ENCODE measurements at places on chromosomes 6 and 20.

DNA sequence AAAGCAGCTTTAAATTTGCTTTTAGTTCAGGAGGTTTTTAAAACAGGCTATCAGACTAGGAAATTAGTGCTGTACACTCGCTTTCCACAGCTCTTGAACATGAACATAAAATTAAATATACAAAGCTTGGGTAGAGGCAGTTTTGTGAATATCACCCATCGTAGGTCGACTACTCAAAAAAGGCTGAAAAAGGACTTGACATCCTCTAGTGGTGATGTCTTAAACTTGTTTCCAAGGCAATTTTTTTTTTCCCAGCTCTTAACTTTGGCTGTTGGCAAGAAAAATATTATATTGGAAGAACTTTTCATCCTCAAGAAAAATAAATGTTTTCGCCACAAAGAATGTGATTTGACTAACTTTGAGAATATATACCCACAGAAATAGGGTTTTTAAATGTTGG lies 2.9 kb downstream of the MAP7 start:
- DNase-seq, result peak; percentile 26

- DNase-seq, result no peak
Observed at GRCh38 chr20:50508171-50508755, 1.9 kb upstream of the PTPN1 start.

DNA sequence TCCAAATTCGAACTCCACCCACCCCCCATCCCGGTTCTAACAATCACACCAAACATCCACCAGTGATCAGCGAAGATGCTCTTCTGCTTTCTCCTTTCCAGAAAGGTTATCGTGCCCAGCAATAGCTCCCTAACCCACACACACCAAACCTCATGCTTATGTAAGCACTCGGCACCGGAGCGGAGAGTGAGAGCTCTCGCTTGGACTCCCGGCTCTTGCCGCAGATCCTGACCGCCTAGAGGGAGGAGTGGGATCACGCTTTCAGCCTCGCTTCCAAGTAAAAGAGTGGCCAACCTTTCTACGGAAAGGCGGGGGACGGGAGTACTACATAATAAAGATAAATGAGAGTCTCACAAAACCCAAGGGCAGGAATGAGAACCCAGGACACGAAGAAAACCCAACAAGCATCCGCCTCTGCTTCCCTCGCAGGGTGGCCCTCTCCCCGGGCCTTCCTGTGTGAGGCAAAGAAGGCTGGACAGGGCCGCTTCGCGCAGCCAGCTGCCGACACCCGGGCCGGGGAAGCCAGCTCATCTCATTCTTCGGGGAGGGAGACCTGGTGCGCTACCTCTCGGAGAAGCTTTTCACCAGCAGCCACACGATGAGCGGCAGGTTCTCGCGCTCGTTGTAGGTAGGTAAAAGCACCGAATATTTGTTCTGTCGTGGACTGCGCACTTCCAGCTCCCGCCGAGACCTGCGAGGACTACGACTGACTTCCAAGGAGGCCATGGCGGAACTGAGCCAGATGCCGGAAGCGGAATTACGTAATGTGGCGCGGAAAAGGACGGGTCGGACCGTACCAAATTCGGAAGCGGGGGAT lies at the start of gene DPM1:
TSS of gene DPM1 (minus strand) at position 735 of the 817 bp plus-strand sequence. CDS start at position 726, 9 bp downstream.
- DNase-seq, result peak; percentile 82

GRCh38 chr20:10718661-10719060 lies 44.9 kb upstream of the JAG1 start:
- DNase-seq, result no peak

- no peak for DNase-seq
Observed at GRCh38 chr6:73002588-73002987, 222.7 kb downstream of the KHDC1L start.

DNA sequence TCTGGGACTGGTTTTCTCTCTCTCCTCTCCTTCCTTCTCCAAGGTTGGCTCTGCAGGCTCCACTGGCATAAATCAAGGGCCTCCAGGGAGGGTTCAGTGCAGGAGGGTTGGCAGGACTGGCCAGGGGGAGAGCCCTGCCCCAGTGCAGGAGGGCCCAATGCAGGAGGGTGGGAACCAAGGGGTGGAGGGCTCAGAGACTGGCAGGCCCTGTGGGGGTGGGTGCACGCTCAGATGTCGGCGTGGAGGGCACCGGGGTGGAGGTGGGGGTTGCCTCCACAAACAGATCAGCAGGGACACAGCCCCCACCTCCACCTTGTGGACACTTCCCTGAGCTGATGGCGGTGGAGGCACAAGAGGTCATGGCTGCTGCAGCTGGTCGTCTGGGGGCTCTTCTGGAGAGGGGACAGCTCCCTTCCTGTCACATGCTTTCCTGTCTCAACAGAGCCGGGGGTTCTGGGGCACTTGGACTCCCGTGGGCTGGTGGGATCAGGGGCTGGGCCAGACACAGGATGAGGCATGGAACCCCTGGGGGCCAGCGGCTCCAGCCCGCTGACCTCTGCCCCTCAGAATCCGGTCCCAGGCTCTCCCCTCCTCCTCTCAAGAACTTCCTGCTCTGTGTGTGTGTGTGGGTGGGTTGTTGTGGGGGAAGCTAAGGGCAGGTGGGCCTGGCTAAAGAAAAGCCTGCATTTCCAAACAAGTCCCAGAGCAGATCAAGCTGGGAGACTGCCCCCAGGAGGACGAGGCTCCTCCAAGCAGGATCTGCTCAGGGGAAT lies 2.7 kb upstream of the ABHD16B start:
- DNase-seq, result peak; percentile 37

- DNase-seq, result no peak
Observed at GRCh38 chr6:53199156-53199555, 50.5 kb upstream of the GCM1 start.

GRCh38 chr6:73511796-73512195 lies 9.0 kb downstream of the EEF1A1 start:
- no peak for DNase-seq

- no peak for DNase-seq
Observed at GRCh38 chr6:62466607-62467006, 180.6 kb upstream of the KHDRBS2 start.

DNA sequence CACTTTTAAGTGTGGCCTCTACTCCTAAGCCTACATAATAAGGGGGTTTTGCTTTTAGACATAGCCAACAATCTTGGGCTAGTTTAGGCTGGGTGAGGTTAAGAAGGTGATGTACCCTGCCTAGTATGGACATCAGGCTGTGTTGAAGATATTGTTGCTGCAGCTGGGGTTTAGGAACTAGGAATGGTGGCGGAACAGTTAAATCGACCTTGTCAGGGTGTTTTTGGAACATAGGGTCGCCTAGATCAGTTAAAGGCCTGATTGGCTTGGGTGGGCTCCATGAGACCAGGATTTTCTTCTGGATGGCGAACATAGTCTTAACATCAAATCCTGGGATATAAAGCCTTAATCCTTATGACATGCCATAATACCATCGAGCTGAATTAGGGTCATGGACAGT lies 156.1 kb downstream of the TRIM27 start:
- no peak for DNase-seq

- no peak for DNase-seq
Observed at GRCh38 chr20:39576771-39577170, 614.6 kb downstream of the DHX35 start.

DNA sequence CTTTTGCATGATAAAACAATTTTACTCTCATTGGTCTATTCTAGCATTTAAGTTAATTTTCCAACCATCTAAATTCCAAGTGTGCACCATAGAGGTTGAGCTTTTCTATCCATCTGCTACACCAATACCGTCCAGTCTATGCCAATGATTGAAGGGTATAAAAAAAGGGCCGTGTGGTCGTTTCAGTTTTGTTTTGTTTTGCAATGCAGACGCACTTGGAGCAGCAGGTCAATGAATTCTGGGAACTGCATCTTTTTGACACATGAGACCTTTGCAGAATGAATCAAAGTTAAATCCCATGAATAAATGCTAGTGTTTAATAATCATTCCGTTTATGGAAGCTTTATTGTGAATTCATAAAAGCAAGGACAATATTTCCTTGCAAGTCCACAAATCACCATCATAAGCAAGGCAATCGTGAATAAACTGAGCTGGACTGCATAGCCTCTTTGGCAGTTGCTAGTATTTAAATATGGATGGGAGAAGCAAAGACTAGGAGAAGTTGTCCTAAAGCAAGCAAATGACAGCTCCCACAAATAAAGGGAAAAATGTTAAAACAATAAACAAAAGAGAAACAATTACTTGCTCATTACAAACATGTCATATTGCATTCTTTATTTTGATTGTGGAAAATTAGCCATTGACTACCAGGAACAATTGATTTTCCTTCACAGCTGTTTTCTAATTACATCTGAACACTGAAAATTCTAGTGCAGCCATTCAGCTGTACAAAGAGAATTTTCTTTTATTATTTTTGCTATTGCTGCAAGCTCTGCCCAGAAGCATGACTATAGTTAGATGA lies 649.7 kb upstream of the GJE1 start:
- DNase-seq, result no peak

DNA sequence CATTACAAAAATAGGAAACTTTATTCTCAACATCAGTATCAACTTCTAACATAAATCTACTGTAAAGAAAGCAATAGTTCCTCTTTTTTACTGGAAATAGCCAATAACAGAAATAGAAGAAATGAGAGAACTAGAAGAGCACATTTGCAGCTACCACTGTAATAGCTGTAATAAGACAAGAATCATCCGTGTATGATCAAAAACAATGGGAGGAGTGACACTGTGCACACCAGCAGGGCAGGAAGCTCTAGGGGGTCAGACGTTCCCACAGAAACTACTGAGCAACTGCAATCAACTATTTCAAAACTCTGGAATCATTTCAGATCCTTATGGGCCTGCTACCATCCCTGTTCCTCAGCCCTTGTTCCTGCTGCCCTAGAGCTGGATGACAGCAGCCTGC lies 43.7 kb downstream of the NINL start:
- peak; percentile 41 for DNase-seq

DNA sequence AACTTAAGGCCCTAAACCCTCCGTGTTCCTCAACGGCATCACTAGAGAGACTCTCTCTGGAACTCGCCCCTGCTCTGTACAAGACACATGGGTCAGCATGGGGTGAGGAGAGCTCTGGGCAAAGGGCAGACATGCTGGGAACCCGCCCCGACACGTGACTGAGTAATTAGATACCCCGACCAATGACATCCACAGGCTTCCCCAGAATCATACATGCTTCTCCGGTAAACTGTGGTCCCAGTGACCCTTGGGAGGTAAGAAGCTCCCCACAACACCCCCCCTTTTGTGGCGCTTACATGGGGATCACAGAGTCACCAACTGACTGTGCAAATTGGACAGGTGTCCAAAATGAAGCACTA lies 31.7 kb upstream of the RPS6KA2 start:
- DNase-seq, result peak; percentile 22

DNA sequence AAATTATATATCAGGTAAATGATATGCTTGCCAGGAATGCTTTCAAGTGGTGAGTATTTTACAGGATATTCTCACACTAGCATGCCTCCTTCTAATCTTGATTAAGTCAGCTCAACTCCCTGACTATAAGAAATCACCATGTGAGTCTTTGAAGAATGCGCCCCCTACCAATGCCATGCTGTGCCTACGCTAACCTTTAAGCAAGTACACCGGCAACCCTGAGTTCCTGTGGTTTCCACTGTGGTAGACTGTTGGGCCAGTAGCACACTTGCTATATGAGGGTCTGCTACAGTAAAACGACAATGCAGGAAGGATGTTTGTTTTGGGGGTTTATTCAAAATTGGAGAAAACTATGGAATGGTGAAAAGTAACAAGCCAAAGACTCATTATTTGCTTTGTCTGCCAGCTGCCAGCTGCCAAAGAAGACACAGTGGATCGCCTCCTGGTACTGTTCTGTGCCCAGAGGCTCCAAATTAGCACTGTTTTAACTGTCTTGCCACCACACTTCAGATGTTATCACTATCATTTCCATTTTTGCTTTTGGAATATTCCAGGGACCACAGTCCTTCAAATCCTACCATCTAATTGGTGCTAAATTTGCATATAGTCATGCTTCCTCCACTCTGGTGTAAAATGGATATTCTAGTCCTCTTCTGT lies 333.5 kb downstream of the RNGTT start:
- no peak for DNase-seq

DNA sequence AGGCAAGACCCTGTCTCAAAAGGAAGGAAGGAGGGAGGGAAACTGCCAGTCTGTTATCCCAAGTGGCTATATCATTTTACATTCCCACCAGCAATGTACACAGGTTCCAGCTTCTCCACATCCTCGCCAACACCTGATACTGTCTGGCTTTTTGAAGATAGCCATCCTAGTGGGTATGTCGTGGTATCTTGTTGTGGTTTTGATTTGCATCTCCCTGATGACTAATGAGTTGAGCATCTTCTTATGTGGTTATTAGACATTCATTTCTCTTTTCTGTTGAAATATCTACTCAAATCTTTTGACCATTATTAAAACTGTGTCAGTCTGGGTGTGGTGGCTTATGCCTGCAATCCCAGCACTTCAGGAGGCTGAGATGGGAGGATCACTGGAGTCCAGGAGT lies 47.9 kb upstream of the ARID1B start:
- DNase-seq, result no peak

DNA sequence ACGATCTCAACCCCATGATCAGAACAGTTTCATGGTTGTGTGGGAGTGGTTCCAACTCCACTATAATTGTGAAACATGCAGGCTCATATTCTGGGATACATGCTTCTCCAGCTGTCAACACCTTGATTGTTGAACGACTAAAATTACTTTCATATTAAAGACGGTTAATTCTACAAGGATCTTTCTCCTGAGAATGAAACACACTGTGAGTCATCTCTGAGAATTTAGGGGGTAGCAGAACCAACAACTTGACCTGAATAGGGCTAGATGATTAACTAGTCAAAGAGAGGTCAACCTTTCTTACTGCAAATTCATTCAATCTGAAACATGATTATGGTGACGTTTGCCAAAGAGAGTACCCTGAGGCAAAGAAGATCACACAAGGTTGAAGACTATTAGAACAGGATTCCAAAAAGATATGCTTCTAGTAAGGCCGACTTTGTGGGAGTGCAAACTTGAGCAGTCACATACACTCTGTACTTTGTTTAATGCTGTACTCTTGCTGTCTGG lies 175.2 kb upstream of the CITED2 start:
- no peak for DNase-seq

DNA sequence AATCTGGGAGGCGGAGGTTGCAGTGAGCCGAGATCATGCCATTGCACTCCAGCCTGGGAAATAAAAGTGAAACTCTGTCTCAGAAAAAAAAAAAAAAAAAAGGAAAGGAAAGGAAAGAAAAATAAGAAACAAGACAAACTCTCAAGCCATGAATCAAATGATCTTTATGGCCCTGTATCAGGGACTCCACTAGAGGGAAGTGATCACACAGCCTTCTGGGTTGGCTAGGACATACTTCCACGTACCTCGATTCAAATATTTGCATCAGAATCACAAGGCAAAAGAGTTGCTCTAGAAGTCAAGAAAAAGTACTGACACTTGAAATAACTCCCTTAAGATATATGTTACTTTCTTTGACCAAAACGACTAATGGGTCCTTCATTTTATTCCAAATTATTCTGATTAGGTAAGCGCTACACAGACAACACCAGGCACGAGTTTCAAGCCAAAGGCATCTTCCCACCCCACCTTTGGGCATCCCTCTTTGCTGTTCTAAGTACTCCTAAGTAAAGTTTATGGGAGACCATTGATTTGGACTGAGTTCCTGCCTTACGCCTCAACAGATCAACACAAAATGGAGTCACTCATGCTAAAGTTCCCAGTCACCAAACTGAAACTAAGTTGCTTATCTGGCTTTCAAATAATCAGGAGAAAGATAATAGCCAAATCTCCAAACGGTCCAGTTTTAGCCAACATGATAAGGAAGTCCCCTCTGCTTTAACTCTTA lies 77.5 kb upstream of the NT5E start:
- DNase-seq, result no peak

Data from large intestine (tissue), 12 donors.